ENCODE measurements at places on chromosomes 4 and X.

DNA sequence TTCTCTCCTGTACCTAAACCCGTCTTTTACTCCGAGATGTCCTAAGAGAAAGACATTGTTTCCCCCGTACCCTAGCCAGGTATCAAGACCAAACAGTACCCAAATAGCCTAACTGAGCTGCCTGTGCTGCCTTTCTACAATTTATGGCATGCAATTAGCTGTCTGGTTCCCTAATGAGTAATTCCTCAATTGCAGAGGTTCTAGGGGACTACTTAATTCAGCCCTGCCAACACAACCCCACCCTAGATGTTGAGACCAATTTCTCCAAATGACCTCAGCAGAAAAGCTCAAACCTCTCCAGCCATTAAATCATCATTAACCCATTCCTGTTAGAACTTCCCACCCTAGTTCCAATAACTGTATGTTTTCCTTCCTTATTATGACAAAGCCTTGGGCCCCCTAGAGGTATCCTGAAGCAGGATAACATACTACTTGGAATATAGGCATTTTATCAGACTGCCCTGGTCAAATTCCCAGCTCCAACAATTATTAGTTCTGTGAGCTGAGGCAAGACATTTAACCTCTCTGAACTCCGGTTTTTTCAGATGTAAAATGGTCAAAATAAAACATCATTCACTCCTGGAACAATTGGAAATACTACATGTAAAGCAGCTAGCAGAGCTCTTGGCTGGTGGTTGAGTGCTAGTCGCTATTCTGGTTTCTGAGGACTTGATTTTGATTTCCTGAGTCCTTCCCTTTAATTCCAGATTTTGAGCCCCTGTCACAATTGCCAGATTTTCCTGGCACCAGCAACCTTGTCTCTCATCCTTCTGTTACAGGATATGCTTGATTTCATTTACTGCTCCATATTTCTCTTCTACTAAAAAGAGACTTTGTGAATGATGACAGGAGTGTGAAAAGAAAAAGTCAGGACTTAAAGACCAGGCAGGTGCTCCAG, 244.6 kb upstream of the TENM3 start:
- DNase-seq, result no peak

DNA sequence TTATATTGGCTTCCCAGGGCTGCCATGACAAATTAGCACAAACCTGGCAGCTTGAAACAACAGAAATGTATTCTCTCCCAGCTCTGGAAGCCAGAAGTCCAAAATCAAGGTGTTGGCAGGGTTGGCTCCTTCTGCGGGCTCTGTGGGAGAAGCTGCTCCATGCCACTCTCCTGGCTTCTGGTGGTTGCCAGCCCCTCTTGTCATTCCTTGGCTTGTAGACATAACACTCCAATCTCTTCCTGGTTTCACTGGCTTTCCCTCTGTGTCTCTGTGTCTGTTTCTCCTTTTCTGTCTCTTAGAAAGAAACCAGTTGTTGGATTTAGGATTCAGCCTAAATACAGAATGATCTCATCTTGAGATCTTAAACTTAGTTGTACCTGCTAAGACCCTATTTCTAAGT, 85.5 kb downstream of the USP46 start:
- DNase-seq, result no peak

- peak; percentile 24 for DNase-seq
Observed at GRCh38 chrX:281166-281999, at the start of gene PLCXD1. Gene PLCXD1 (plus strand): TSS chrX:281381. CDS start chrX:284188, 2,807 bp downstream.

DNA sequence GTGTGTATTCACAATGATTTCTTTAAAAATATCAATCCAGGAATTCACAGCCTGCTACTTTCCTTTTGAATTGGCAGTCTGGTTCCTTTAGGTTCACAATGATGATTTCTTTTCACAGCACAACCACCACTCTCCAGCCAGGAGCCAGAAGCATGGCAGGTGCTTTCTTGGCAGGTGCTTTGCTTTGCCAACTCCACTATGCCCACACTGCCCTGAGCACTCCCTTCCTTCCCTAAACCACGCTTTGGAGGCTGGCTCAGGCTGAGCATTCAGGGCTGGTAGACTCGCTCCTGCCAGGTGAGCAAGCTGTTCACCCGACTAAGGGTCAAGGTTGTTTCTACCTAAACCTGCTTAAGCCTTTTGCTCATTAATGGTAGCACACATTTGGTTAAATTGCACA, 184.5 kb downstream of the SH3KBP1 start:
- no peak for DNase-seq

DNA sequence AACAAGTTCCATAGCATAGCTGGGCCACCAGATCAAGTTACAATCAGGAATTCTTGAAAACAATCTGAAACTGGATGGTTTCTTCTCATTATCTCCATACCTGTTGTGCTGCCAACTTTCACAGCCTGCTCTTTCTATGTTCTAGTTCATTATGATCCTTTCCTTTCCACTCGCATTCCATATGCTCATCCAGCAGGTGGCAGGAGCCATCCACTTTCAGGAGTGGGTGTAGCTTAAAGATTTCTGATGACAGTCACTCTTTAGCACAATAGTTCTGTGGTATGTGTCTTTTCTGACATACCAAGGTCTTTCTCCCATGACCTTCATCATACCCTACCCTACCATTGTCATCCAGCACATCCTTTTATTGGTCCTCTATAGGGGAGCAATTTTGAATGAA, 46.4 kb downstream of the PAGE2 start:
- DNase-seq, result peak; percentile 6

GRCh38 chrX:19840899-19841648, 46.3 kb downstream of the SH3KBP1 start:
- DNase-seq, result no peak

GRCh38 chr4:150268444-150268843, 190.2 kb downstream of the DCLK2 start:
- no peak for DNase-seq

GRCh38 chr4:10106421-10107039, 10.1 kb downstream of the WDR1 start:
- peak; percentile 90 for DNase-seq

- DNase-seq, result no peak
Observed at GRCh38 chrX:66015152-66015831, 24.6 kb downstream of the VSIG4 start.

GRCh38 chr4:137754652-137755471, 222.6 kb upstream of the PCDH18 start:
- no peak for DNase-seq

- no peak for DNase-seq
Observed at GRCh38 chrX:41688156-41688555, 617 bp upstream of the GPR34 start.

- DNase-seq, result peak; percentile 55
Observed at GRCh38 chr4:47836641-47837093, 1.2 kb downstream of the CORIN start.

GRCh38 chr4:57068237-57068981, 41.8 kb downstream of the IGFBP7 start:
- no peak for DNase-seq

- DNase-seq, result no peak
Observed at GRCh38 chr4:145107126-145107525, 9.0 kb downstream of the ABCE1 start.

DNA sequence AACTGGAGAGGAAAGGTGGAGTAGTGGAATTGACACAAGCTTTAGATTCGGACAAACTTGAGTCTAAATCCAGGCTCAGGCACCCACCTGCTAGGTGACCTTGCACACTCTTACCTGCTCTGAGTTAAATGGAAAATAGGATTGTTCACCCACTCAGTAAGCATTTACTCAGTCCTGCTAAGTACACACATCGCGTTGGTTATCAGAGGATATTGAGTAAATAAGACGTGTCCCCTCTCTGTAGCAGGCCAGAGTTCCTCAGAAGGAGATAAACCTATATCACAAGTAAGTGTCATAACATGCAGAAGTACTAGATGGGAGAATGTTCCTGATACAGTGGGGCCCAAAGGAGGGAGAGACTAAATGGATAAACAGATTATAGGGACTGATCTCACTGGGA, 117.7 kb downstream of the SMIM20 start:
- DNase-seq, result no peak

DNA sequence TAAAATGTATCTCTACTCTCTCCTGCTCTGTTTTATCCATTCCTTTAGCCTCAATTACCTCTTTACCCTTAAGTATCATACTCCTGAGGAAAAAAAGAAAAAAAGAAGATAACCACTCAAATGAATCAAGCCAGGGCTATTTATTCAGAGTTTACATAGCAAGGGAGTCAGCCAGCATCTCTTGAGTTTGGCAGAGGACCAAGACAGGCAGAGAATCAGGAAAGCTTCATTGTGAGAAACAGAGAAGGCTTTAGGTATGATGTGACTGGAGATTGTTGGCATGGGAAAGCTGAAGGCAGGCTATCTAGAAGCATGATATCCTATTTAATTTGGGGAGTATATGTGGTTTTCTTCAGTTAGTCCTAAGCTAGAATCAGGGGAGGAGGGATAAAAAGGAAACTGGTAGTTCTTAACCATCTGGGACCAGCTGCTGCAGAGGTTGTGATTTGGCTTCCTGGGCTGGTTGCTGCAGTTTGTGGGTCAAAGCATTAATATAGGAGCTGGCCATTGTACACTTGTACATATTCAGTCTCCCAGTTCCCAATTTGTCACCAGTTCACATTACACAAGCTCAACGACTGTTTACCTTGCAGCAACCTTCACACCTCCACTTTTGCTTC, 11.2 kb downstream of the APELA start:
- DNase-seq, result no peak

DNA sequence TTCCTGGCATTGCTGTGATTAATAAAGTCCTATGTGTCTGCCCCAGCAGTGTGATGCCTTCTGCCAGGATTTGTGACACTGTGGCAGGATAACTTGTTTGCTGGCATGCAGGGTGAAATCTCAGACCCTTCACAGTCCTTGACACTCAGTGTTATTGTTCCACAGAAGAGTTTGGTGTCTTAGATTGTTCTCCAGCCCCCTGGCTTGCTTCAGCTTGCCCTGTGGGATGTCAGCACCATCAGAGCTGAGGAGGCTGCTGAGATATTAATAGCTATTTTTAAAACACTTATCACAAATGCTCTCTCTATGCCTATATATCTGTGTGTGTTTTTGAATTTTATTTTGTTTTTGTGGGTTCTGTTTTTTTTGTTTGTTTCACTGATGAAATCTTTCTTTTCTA, 136.9 kb downstream of the TSPAN5 start:
- DNase-seq, result no peak

GRCh38 chr4:124854968-124855367, 142.4 kb upstream of the ANKRD50 start:
- DNase-seq, result no peak

DNA sequence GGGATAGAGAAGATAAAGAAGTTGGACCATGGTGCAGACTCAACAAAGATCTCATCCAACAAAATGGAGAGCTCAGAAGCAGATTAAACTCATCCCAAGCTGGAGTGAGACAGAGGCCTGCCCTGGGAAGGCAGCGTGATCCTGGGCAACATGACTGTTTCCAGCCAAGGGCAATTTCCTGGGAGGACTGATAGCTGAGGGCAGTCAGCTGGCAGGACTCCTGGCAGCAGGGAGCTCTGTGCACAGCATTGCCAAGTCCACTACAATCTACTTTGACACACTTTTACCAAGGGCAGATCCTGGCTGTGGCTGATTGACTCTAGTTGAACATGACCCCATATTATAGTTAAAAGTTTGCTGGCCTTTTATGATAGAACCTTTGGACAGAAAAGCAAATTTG, 357.3 kb upstream of the RASGEF1B start:
- no peak for DNase-seq

DNA sequence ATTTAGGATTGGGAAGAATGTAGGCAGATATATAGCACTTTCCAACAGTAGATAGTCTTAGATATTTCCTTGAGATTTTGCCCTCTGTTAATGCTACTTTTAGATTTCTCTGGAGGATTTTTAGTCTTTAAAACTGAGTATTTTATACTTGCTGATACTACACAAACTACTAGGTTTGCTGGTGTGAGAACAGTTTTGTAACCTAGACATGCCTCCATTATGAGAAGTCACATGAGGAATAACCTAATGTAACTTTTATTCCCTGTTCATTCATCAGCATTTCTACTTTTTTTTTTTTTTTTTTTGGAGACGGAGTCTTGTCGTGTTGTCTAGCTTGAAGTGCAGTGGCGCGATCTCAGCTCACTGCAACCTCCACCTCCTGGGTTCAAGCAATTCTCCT, 137.2 kb downstream of the RAPGEF2 start:
- no peak for DNase-seq

DNA sequence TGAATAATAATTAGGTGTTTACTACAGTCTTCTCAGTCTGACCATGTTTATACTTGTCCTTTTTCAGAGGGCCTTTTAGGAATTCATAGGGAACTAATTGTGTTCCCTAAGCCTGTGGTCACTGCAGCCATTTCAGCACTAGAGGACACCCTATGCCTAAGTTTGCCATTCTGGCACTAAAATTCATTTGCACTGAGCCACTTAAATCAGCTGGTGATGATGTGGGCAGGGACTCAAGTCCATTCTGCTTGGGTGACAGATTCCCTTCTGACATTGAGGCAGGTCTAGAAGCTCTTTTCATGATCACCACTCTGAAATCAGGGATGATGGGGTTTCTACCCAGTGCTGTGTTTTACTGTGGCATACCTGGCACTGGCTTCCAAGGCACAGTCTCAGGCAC, 1178.9 kb upstream of the DIAPH2 start:
- no peak for DNase-seq

DNA sequence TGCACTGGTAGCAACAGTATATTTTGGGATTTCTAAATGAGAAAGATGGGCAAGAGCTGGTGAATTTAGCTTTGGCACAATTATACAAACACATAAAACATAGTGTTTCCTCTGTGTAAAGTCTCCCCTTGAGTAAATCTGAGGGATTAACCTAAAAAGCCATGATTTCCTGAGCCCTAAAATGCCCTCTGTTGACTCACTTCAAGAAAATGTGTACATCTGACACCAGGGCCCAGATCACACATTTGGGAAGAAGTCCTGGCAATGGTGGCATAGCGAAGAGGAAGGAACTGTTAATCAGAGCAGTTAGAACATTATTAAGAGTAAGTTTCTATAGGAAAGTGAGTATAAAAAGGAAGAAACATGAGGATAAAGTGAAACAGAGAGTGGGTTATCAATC, 338.5 kb downstream of the SPOCK3 start:
- no peak for DNase-seq

- no peak for DNase-seq
Observed at GRCh38 chr4:107799669-107800450, 24.9 kb upstream of the SGMS2 start.

- DNase-seq, result no peak
Observed at GRCh38 chrX:65532016-65532415, 2.6 kb downstream of the LAS1L start.

- DNase-seq, result no peak
Observed at GRCh38 chr4:87278335-87278794, 44.3 kb downstream of the HSD17B13 start.

DNA sequence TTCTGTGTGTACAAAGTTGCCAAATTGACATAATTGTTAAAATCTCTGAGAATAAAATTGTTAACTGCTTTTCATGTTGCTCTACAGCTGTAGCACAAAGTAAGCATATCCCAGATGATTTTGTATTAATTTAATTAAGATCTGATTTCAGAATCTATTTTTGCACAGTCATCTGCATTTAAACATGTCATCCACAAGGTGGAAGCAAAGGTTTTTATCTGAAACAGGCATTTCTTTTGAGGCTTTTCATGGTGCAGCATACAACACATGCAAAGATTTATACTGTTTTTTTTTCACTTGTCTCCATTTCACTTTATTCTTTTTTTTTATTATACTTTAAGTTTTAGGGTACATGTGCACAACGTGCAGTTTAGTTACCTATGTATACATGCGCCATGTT, 51.2 kb downstream of the GC start:
- DNase-seq, result peak; percentile 52
